ENCODE measurements at places on chromosomes 5 and 9.

- no peak for DNase-seq
Observed at GRCh38 chr5:6543346-6543730, 89.5 kb downstream of the NSUN2 start.

DNA sequence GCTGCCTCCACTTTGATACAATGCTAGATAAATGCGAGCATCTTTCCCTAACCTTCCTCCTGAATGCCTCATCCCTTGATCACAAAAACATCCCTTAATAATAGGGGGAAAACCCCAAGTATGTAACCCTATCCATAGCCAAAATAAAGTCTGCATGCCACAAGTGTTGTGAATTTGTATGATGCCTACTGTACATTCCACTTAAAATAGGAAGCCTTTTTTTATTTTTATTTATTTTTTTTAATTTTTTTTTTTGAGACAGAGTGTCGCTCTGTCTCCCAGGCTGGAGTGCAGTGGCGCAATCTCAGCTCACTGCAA lies 207.0 kb downstream of the AOPEP start:
- no peak for DNase-seq

GRCh38 chr9:98087420-98088354 lies 31.2 kb downstream of the NANS start:
- DNase-seq: no peak

GRCh38 chr5:76406673-76407072 lies 3.6 kb downstream of the IQGAP2 start:
- DNase-seq: no peak

DNA sequence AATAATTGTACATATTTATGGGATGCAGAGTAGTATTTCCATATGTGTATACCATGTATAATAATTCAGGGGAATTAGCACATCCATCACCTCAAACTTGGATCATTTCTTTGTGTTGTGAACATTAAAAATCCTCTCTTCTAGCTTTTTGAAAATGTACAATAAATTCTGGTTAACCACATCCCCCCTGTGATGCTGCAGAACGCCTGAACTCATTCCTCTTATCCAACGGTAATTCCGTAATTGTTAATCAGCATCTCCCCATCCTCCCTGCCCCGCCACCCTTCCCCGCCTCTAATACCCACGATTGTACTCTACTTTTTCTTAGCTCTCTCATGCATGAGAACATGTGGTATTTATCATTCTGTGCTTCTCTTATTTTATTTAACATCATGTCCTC lies 127.7 kb upstream of the ANKRD55 start:
- no peak for DNase-seq

DNA sequence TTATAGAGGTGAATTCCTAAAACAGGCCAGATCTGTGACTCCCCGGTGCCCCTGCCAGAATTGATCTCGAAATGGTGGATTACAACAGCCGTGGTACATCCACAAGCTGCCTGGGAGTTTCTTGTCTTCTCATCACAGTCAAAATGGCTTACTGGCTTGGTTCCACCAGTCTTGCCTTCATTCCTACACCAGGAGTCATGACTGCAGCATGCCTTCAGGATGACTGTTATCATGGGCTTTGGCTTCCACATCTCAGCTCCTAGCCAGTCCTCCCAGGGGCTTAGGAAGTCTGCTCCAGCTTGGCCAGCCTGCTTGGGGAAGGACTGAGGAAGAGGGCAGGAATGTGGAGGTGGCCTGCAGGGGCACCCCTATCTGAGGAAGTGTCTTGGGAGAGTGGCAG lies 132.9 kb upstream of the NR3C1 start:
- no peak for DNase-seq

- no peak for DNase-seq
Observed at GRCh38 chr9:122806661-122807060, 6.7 kb downstream of the OR1K1 start.

DNA sequence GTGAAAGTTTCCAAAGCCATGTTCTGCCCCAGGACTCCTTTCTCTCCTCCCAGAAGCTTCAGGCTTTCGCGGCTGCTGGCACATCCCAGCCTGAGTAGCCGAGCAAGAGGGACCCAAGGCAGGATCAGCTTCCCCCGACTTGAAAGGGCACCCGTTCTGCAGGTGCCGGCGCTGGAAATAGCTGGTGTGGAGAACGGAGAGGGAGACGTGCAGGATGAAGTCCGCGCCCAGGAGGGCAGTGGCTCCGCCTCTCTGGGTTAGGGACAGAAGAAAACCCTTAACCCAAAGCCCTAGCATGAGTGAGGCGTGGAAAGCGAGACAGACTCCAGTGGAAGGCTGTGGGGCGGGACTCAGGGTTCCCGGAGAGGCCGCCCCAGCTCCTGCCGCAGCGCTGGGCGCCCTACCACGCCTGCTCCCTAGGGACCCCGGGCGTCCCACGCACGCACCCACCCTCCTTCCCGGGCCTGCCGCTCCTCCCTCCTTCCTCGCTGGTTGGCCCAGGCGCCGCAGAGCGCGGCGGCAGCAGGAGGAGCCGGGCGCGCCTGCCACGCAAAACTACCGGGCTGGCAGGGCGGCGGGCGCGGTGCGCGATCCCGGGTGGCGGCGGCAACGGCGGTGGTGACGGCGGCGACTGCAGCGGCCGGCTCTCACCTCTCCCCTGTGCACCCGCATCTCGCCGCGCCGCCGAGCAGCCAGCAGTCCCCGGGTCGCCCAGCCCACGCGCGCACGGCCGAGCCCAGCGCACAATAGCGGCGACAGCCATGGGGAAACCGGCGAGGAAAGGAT lies at the start of gene SLC1A1:
Gene SLC1A1 (plus strand): TSS at position 550 of the 786 bp plus-strand sequence. CDS start 212 bp downstream, at position 762.
- peak; percentile 90 for DNase-seq

Measured in GM20000 (cell line).